ENCODE measurements at places on chromosomes 6 and 20.

- DNase-seq: no peak
Measured at GRCh38 chr6:55836945-55837344, 38.4 kb downstream of the BMP5 start.

DNA sequence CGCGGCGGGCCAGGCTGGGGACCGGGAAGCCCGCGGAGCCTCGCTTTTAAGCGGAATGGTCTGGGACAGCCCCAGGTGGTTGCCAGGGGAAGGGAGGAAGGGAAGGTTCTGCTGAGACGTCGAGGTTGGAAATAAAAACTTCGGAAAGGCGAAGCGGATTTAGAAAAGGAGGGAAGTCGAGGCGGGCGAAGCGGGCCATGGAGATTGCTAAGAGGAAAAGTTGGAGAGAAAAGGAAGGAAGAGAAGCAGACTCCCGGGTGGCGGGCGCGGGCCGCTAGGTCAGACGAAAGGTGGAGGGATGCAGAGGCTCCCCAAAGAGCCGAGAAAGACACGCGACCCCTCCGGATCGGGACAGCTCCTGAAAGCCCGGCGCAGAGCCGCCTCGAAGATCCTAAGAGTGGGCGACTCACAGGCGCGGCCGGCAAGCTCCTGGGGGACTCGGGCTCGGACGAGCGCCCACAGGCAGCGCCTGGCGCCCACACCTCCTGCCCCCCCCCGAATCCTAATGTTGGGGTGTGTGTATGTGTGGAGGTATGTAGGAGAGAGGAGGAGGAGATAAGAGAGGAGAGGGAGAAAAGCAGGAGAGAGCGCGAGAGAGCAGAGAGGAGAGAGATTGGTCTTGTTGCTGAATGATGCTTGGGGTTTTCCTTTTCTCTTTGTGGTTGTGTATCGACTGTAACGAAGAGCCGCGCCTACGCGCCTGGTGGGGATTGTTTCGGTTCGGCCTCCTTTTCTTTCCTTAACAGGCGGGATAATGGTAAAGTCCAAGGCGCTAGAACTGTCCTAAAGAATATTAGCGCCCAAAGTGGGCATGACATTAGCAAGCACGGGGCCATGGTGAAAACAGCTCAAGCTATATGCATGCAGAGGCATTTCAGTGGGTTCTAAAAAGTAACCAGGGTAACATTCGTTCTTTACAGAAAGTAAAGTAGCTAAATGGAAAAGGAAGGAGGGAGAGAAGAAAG, 1.5 kb downstream of the TFAP2B start:
- no peak for DNase-seq

DNA sequence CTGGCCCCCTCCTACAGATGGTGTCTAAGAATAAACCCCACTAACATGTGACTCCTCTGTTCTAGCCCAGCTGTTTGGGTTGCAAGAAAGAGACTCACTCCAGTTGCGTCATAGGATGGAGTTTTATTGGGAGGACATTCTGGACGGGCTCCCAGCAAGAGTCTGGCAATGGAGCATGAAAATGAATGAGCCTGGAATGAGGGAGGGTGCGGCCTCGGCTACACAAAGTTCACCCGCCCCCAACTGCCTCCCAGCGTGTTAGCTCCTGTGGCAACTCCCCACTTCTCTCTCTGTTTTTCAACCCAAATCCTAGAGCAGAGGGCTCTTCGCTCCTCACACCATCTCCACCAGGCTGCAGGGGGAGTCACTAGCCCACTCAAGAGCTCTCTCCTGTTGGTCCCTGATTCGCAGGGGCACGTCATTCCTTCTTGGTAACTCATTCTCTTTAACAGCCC, 5.1 kb upstream of the ADAM33 start:
- no peak for DNase-seq

GRCh38 chr6:62236784-62237183, 49.2 kb downstream of the KHDRBS2 start:
- DNase-seq: no peak

DNA sequence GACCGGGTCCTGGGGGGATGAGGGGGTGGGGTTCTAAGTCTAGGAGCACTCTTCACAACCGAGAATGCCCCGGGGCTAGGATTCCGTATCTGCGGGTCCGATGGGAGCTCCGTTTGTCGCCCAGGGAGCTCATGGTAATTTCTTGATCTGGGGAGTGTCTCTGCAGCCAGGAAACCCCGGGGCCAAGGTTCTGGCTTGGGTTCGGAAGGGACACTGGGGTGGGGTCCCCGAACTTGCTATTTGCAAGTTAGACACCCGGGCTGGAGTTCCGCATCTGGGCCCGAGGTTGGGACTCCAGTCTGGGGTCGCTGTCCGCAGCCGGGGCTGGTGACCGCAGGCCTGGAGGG, 397 bp downstream of the PEDS1 start:
- DNase-seq: peak; percentile 13

DNA sequence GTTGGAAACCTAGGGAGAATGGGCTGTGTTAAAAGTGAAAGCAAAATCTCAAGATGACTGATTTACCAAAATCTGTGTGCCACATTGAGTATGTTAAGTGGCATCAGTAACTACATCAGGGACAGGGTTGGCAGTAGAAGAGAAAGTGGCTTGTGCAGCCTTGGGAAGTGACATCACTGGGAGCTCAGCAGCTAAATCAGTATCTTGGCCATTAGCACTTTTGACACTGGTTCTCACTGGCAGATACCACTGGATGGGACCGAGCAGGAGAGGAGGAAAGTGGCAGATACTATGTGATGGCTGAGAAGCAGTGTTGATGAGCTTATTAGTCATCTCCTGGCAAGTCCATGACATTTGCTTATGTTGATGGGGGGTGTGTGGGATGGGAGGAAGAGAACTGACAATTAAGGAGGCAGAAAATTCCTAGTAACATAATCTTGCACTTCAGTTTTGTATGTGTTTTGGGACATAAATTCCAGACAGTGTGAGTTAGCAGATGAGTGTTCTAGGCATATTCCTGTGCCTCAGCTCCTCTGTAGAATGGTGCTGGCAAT, 322.2 kb downstream of the SOX4 start:
- DNase-seq: no peak

Data from stimulated activated CD4-positive, alpha-beta T cell treated with anti-CD3 and anti-CD28 coated beads, Interleukin-1b, Interleukin-23, amount 100 ng/mL, for 4 hours (primary cell).